Skeletal muscle cell (primary cell): ENCODE measurements at places on chromosomes 6 and 20.
A peak's percentile ranks its signal among the peaks of the same experiment; 100 is the strongest.

DNA sequence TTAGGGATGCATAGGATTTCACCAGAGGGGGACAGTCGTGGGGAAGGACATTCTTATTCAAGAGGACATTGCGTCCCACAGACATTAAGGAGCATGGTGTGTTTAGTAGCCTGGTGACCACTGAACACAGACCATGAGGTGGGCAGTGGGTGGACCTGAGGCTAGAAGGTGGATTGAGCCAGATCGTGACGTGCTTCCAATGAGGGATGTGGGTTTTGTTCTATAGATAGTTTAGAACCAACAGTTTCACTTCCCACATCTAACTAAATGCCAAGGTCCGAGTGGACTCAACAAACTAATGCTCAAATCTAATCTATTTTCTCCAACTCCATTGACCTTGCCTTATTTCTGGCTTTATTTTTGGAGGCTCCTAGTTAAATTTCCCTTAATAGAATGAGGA, 58.5 kb downstream of the OGFRL1 start:
- DNase-seq = no peak

GRCh38 chr6:24802271-24803059, 3.7 kb upstream of the ARMH2 start:
- no peak for DNase-seq

DNA sequence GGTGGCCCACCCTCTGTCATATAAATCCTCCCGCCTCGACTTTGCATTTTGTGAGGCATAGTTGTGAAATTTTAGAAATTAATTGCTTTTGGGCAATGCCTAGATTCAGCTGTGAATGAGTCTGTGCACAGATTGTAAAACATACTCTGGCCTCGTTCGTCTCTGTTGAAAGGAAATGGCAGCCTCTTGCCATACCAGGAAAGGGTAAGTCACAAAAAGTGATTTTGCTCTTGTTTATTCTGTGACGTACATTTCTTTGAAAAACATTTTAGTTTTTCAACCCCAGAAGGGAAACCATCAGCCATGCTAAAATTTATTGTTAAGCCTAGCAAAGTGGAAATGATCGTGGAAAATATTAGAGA, 15.3 kb upstream of the EXOC2 start:
- DNase-seq = no peak

DNA sequence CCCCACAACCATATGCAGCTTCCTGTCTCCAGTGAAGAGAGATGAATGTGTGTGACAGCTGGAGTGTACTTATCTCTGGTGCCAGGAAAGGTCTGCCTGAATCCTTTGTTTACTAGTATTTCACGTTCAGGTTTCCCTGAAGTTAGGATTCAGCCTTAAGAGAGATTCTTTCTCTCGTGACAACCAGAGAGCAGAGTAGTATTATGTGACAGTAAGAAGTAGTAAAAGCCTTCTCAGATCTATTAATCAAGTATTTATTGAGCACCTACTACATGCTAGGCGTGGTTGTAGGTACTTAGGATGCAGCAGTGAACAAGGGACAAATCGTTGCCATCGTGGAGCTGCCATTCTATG, 949 bp downstream of the KIFC1 start:
- DNase-seq = no peak

DNA sequence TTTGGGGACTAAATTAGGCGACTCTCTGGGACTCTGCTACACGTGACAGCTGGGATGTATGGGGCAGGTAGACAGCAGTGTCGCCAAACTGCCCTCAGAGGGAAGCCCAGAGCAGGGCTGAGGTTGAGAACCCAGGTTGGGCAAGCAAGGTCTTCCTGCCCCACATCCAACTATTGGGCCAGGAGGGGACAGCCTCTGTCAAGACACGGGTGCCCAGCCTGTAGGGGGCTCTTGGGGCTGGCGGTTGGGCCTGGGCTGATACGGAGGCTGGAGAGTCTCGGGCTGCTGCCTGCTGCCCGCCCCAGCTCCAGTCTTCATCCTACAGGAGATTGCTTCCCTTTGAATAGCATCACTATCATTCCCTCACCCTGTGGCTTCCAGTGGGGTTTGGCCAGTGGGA, 33.3 kb downstream of the CPNE5 start:
- no peak for DNase-seq

- DNase-seq = no peak
Observed at GRCh38 chr6:147802459-147802858, 294.0 kb downstream of the SAMD5 start.

DNA sequence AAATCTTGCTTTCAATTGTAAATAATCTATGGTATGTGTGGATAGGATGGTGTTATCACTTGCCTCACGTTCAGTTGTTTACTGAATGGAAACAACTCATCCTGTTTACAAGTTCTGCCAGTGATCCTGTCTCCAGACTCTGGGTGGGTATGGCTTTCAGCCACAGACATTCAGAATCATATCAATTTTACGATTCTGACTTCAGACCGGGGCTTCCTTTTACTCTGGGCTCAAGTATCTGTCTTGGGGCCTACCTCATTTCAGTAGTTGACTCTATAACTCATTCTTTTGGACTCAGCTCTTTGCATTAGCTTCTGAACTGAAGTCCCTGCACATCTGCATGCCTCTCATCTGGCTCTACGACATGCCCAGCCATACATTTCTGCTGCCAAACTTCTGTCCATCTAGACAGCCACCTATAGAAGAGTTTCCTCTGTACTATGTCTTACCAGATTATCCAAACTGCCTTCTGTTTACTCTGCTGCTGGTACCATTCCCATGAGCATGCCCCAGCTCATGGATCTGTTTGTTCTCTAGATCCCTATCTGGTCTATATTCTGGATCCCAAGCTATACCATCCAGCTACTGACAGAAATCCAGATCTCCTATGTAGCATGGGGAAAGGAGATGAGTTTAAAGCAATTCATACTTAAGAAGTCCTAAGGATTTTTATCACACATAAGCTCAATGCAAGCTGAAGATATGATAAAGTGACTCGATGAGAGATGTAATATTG, 34.3 kb downstream of the FYN start:
- no peak for DNase-seq

- no peak for DNase-seq
Observed at GRCh38 chr6:87075168-87075567, 19.7 kb downstream of the CGA start.

DNA sequence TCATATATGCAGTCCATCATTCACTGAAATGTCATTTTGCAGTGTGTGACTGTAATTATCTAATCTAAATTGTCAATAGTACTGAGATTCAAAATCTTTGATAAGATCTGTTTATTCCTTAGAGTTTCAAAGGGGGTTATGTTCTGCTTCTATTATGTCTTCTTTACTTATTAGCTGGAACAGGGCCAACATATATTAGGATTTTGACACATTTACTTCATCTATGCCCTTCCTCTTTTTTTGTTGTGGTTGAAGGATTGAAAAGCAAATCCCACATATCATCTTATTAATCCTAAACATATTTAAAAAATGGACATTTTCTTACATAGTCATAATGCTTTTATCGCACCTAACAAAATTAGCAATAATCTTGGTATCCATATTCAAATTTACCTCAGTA, 30.3 kb upstream of the MAS1 start:
- DNase-seq = no peak

GRCh38 chr20:23245553-23246181, 104.9 kb upstream of the NXT1 start:
- DNase-seq = no peak

DNA sequence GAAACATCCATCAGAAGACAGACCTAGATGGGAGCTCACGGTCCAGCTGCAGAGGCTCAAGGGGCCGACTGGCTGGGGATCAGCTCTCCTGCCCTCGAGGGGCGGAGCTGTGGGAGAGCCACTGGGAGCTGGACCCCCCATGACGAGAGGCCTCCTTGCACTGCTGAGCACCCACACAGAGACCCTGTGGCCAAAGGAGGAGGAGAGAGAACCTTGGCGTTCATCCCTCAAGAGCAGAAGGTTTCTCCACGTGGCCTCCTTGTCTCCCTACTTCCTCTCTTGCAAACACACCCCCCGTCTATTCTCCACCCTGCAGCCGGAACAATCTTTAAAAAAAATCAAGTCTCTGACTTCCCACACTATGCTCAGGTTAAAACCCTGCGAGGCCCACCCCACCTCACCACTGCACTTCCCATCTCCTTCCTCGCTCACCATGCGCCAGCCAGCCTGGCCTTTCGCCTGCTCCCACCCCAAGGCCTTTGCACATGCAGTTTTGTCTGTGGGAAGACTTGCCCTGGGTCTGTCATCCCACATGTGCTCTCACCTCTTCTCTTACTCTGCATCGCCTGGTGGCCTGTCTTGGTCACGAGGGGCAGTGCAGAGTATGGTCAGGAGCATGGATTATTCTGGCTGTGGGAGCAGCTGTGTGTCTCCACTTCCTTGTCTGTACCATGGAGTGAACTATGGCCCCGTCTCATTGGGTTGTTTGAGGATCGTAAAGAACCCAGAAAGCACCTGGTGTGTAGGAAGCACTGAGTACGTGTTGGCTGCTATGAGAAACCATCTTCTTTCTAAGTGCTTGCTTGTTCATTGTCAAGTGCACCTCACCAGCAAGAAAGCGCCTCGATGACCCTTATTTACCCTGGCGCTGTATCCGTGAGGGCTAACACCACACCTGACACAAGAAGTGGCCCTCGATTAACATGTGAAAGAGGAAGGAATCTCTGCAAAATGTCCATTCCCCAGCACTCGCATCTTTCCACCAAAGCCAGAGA, 32.9 kb downstream of the PMEPA1 start:
- no peak for DNase-seq

GRCh38 chr6:6470123-6470522, 118.4 kb upstream of the LY86 start:
- DNase-seq = no peak

DNA sequence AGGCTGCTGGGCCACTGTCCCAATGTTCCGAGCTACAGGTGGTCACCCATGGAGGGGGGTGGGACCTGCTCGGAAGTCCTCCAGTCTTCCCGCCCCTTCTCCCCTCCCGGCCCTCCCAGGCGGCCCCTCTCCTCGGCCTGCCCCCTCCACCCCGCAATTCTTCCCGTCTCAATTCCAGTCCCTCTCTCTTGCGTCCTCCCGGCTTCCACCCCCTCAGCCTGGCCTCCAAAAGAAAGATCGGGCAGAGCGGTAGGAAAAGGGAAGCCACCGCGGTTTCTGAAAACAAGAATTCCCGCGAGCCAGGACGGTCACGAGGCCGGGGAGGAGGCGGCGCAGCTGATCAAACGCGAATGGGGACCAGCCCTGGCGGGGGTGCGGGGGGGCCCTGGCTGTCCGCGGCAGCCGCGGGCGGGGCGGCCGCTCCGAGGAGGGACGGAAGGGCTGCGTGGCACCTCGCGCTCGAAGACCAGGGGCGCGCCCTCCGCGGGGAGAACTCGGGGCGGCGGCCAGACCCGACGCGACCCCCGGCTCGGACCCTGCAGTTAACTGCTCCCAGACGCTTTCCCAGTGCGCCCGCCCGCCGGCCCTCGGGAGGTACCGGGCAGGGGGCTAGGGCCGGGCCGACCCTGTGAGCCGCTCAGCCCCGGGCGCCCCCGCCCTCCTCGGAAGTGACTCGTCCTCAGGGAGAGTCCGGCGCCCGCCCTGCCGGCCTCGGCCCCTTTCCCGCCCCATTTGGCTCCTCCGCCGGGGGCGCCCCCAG, 1.0 kb downstream of the PXDC1 start:
- DNase-seq = peak; percentile 35

DNA sequence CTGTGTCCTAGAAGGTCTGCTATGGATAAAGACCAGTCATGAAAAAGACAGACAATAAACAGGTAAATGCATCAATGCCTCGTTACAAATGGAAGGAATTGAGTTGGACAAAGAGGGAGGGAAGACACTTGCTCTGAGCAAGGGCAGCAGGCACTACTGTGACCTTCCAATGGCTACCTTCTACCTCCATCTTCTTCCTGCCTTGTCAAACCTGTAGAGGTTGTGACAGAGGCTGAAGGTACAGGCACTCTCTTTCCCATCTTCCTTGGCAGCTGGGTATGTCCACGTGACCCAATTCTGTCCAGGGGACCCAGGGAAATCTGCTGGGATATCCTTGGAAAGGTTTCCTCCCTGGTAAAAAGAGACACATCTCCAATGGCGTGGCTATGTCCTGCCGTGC, 274.8 kb downstream of the TFAP2C start:
- no peak for DNase-seq

- peak; percentile 81 for DNase-seq
Observed at GRCh38 chr6:82013561-82014530, 233.7 kb downstream of the IBTK start.

GRCh38 chr6:113763311-113763766, 93.8 kb upstream of the MARCKS start:
- no peak for DNase-seq

DNA sequence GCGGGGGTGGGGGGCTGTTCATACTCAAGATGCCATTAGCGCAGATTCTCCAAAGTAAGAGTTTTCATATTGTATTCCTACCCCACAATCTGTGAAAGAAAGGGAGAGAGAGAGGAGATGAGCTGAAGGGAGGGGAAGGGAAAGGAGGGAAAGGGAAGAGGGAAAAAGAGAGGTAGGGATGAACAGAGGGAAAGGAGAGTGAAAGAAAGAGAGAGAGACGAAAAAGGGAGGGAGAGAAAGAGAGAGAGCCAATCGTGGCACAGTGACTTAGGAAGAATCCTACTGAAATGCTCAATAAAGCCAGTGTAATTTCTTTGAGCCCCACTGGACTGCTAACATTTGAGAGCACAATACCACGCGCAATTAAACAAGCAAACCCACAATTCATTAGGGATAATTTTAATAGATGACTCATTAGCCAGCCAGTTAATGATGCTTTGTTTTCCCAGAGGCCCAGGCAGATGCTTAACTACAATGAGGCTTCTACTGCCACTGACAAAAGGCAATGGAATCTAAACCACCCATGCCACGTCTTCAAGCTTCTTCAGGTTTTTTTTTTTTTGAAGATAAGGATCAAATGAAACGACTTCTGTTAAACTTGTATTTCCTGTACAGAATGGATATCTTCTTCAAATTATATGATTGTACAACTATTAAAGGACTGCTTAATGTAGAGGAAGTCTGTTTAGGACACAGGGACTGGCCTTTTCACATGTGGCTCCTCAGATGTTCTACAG, 306.8 kb downstream of the FOXC1 start:
- peak; percentile 54 for DNase-seq

- DNase-seq = peak; percentile 61
Observed at GRCh38 chr6:5497896-5498578, 236.7 kb downstream of the FARS2 start.

- no peak for DNase-seq
Observed at GRCh38 chr6:159168536-159169192, 536 bp upstream of the FNDC1 start.

- no peak for DNase-seq
Observed at GRCh38 chr6:17650656-17651309, 50.7 kb downstream of the FAM8A1 start.
